Pulmonary artery endothelial cell (primary cell): ENCODE measurements at places on chromosomes 5 and 9.

DNA sequence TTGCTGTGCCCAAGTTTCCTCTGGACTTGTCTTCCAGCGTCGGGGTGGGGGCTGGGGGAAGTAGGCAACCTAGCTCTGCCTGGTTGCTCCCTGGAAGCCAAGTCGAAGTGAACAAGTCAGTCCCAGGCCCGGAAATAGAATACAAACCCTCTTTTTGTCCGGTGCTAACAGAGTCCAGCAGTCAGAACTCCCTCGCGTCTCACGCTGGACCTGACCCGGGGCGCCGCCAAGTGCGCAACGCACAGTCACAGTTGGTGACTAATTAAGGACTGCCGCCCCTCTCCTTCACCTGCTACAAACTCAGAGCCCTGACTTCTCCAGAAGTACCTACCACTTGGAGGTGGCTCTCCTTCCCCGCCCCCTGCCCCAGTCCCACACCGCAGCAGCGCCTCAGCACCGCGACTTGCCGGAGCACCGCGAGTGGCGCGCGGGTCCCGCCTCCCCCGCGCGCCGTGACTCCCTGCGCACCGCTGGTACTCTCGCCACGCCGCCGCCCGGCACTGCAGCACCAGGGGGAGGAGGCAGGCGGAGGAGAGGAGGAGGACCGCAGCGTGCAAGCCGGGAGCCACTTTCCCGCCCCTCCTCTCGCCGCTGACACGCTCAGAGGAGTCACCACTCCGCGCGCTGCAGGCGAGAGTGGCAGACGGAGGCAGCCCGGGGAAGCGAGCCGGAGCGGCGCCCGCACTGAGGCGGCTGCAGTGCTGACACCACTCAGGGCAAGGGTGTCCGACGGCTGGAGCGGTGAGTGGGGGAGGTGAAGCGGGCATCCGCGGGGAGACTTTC lies at the start of gene SV2C:
Gene SV2C, plus strand, starts transcription at position 612 of the 783 bp plus-strand sequence. CDS start 48,368 bp downstream, outside the sequence.
- DNase-seq, result no peak

GRCh38 chr5:161751265-161751664 lies 65.7 kb downstream of the GABRA6 start:
- DNase-seq, result no peak

DNA sequence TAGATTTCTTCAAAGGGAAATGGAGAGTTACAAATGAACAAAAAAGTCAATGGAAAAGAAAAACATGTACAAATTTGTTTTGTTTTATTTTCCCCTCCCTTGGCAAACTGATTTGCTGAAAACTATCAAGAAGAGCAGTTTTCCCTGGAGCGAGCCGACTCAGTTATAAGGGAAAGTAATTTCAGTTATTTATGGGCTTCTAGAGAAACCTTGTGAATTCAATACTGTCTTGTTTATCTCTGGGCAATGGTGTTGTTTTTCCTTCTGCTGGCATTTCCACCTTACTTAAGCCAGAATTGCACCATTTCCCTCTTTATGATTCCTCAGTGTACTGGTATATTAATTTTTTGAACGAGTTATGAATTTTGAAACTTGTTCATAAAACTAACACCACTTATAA lies 1163.6 kb downstream of the CDH12 start:
- no peak for DNase-seq

DNA sequence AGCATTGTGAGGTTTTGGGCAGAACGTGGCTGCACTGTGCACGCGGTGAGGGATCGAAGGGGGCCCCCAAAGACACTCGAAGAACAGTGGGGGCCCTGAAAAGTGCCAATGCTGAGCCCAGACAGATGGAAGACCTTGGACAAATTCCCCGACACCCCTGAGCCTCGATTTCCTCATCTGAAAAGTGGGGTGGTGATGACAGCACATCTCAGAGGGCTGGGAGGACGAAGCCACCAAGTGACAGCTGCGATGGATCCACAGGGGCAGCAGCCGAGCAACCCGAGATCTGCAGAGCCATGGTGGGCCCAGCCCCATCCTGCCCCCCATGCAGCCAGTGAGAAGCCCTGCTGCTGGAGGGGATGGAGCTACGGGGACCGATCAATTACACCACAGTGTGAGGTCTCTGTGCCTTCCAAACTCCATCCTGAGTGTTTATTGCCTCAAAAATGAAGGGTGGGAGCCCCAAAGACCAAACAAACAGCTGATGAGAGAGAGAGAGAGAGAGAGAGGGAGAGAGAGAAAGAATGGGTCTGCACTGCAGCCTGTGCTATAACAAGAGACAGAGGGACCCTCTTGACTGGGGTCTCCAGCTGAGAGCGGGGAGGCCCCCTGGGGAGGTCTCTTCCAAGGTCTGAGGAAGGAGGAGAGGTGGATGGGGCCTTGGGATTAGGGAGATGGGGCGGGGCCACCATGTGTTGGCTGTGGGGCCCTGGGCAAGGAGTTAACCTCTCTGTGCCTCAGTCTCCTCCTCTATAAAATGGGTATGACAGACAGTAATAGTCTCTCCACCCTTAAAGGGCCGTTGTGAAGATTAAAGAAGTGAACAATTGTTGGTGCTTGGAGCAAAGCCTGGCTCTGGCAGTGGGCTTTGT lies 134.4 kb upstream of the IER5L start:
- DNase-seq, result no peak

GRCh38 chr9:95991326-95991725 lies 115.8 kb downstream of the ERCC6L2 start:
- peak; percentile 33 for DNase-seq

DNA sequence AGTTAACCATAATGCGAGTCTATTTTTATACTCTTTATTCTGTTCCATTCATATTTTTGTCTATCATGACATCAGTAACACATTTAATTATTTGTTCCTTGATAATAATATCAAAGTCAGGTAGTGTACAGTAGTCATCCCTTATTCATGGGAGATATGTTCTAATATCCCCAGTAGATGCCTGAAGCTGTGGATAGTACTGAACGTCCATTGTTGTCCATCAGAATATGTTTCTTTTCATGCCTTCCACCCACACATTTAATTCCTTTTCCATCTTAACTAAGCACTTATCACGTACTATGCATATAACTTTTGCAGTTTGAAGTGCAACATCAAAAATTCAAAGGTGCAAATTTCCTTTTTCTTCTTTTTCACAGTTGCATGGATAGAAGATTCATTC lies 53.6 kb downstream of the FER start:
- no peak for DNase-seq

DNA sequence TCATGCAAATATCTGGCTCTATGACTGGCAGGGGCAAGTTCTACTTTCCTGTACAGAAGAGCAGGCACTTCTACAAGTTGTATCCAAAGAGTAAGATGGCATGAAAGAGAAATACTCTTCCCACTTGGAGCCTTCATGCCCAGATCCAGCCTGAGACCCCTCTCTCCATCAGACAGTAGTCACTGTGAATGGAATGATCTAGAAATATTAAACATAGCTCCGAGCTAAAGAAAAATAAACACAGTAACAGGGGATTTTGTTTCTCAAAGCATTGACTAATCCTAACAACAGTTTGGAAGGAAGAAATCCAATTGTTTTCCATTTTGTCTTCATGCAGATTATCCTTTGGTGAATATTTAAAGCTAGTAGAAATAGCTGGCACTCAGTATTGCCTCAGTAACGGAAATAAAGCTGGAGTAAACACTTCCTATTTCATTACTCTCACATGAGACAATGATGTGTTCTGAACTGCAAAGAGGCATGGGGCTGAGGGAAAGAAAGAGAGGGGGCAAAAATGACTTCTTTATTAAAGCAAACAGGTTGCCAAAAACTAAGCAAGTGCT lies 100.0 kb downstream of the SEMA5A start:
- DNase-seq, result peak; percentile 8

DNA sequence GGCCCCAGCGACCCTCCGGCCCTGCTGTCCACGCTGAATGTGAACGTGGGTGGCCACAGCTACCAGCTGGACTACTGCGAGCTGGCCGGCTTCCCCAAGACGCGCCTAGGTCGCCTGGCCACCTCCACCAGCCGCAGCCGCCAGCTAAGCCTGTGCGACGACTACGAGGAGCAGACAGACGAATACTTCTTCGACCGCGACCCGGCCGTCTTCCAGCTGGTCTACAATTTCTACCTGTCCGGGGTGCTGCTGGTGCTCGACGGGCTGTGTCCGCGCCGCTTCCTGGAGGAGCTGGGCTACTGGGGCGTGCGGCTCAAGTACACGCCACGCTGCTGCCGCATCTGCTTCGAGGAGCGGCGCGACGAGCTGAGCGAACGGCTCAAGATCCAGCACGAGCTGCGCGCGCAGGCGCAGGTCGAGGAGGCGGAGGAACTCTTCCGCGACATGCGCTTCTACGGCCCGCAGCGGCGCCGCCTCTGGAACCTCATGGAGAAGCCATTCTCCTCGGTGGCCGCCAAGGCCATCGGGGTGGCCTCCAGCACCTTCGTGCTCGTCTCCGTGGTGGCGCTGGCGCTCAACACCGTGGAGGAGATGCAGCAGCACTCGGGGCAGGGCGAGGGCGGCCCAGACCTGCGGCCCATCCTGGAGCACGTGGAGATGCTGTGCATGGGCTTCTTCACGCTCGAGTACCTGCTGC lies 839 bp downstream of the KCNV2 start:
- no peak for DNase-seq

GRCh38 chr9:83362341-83362995 lies 175.7 kb downstream of the FRMD3 start:
- DNase-seq, result no peak

GRCh38 chr5:154776167-154776566 lies 21.0 kb downstream of the LARP1 start:
- no peak for DNase-seq

DNA sequence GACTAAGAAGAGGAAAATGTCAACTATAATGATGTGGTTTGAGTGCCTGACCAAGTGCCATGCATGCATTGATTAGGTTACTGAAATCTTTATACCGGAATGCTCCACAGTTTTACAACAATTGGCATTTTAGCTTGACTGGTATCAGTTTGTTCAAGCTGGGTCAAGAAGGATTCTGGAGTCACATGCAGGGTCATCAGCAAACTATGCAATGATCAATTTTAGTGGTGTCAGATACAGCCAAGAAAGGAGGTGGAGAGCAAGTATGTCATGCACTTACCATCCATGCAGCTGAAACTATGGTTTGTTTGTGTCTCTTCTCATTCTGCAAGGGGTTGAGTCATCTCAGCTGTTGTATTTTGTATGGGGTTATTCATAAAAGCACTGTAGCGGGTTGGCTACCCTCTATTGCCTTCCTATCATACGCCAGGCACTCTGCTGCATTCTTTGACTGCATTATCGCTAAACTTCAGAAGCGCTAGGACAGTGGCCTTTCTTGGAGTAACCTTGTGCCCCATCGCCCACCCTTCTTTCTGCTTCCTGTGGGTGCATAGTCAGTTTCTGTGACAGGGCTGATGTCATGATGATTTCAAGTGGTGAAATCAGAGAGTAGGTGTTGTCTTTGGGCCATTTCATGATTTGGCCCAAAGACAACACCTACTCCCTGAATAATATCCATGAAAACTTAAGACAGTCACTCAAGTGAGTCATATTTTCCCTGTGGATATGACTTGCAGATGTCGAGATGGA lies 145.4 kb downstream of the MTX3 start:
- DNase-seq, result no peak

DNA sequence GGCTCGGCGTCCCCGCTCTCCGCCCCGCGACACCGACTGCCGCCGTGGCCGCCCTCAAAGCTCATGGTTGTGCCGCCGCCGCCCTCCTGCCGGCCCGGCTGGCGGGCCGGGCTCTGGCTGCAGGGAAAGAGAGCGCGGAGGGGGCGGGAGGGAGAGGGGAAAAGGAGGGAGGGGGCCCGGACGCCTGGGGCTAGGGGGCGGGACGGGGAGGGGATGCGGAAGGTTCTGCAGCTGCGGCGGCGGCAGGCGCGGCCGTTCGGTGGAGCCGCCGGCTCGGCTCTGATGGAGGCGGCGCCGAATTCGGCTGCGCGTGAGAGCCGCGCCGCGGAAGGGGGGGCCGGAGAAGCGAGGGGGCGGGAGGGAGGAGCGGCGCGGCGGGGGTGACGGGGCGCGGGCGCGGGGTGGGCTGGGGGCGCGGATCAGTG lies at the start of gene MARCHF11:
Gene MARCHF11, minus strand, starts transcription at position 281 of the 425 bp plus-strand sequence. Its CDS starts 216 bp downstream, at position 65.
- DNase-seq, result no peak

- no peak for DNase-seq
Observed at GRCh38 chr5:135993335-135993879, 35.4 kb upstream of the TGFBI start.

GRCh38 chr9:131233556-131233955 lies 42.8 kb downstream of the FAM78A start:
- no peak for DNase-seq

DNA sequence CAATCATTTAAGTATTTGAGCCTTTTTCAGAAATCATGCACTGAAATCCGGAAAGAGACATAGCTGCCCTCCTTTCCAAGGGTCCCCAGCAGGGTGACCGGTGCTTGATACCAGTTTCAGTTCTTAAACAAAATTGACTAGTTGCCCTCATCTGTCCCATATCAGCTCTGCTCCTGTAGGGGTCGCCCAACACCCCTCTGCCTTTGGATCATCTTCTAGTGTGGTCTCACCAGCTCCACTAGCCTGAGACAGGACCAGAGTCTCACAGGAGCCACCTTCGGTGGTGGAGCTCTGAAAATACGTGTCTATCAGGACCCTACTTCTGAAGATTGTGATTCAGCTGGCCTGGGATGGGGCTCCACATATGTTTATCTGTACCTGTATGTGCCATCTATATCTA lies 428.2 kb downstream of the ENC1 start:
- DNase-seq, result no peak

DNA sequence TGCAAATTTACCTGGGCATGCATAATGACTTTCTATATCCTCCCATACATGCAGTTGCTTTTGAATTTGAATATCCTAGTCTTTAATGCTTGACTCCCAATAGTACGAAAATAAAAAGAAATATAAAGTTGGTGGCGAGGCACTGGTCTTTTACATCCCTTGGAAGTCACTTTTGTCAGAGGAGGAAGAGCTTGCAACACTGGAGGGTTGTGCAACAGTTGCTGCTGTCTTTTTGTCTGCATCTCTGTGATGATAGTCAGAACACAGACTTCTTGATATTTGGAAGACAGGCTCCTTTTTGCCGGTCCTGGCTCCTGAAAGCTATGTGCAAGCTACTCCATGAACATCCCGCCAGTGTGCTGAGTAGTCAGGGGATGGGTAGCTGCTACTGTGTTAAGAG lies 16.8 kb upstream of the SGCD start:
- DNase-seq, result no peak

- no peak for DNase-seq
Observed at GRCh38 chr9:93092251-93092991, 3.6 kb upstream of the CARD19 start.

GRCh38 chr9:136251264-136252115 lies 5.9 kb upstream of the QSOX2 start:
- DNase-seq, result no peak

DNA sequence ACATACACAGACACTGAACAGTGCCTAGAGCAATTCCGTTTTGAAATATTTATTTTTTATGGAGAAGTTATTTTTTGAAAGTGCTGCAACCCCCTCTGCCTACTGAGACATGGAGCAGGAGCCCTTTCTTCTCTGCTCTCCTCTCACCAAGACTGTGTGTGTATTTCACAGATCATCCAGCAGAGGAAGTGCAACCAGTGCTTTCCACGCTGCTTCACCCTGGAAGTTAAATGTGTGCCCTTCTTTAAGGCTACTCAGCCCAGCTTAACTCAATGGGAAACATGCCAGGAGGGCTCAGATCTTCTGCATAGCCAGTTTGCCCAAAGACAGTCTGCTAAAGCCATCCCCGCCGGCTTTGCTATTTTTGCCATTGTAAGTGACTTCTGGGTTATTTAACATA lies 606.3 kb downstream of the TLE1 start:
- DNase-seq, result no peak
